ENCODE measurements at places on chromosomes 3 and 15.
A peak's percentile ranks its signal among the peaks of the same experiment; 100 is the strongest.

GRCh38 chr3:30962084-30962483 lies 67.6 kb upstream of the GADL1 start:
- no peak for DNase-seq

DNA sequence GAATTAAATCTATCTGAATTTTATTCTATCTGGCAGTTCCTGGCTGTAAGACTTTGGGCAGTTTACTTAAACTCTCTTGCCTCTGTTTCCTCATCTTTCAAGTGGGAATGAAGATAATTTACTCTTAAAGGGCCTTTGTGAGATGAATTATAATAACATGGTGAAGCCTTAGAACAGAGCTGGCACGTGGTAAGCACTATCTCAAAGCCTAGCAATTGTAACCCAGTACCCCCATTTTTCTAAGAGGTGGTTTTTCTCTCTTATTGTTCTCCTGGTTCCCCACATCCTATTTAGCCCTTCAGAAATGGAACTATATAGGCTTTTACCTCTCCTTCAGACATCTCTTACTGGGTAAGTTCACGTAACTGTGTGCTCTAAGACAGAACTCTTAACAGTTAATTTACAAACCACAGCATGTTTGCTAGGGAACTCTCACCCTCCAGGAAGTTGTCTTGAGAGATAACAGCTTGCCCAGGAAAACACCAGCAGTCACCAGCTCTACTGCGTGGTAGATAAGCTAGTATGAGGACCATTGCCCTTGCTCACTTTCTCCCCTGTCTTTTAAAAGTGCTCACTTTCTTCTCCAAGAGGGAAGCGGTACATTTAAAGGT lies 12.3 kb upstream of the CRBN start:
- DNase-seq: peak; percentile 26

DNA sequence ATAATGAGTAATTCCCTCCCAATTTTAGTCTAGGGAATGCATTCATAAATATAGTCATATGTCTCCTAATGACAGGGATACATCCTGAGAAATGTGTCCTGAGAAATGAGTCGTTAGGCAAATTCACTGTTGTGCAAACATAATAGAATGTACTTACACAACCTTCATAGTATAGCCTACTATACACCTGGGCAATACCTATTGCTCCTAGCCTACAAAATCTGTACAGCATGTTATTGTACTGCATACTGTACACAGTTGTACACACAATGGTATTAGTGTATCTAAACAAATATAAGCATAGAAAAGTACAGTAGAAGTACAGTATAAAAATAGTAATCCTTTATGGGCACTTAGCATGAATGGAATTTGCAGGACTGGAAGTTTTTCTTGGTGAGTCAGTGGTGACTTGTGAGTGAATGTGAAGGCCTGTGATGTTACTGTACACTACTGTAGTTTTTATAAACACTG lies 6.6 kb downstream of the DTWD1 start:
- DNase-seq: no peak

GRCh38 chr15:47812470-47812999 lies 95.2 kb downstream of the SEMA6D start:
- DNase-seq: no peak

- DNase-seq: no peak
These were observed 130.6 kb downstream of the SMAD6 start for GRCh38 chr15:66832664-66833063.
